Activated B cell treated with CpG ODN at 0.5 μM for 24 hours (primary cell): ENCODE measurements at places on chromosomes 1 and 21.

DNA sequence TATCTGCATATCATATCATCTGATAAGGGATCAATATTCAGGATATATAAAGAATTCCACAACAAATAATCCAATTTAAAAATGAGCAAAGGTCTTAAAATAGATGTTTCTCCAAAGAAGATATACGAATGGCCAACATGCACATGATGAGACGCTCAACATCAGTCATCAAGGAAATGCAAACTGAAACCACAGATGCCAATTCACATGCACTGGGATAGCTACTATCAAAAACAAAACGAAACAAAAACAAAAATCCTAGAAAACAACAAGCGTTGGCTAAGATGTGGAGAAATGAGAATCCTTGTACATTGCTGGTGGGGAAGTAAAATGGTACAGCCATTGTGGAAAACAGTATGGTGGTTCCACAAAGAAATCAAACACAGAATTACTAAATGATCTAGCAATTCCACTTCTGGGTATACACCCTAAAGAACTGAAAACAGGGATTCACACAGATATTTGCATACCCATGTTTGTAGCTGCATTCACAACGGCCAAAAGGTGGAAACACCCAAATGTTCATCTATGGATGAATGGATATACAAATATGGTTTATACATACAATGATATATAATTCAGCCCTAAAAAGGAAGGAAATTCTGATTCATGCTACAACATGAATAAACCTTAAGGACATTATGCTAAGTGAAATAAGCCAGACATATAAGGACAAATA is 79.4 kb downstream of the PCSK9 start:
- no peak for DNase-seq

- no peak for DNase-seq
Observed at GRCh38 chr1:172141341-172141881, 279.1 kb upstream of the C1orf105 start.

DNA sequence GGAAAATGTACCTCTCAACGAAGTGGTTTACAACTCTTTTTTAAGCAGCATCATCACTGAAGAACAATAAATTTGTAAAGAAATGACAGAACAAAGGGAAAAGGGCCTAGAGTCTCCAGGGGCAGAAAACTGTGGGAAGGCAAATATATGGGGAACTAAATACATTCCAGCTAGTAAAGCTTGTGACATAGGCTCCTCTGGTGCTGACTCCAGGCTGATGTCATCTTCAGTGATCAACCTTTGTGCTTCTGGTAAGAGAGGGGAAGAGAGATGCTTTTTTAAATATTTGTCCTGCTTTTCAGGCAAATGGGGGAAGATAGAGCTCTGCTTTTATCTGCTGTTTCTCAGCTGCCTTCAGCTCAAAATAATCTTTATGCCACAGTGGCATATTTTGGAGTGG is 323.2 kb downstream of the LRRIQ3 start:
- no peak for DNase-seq

GRCh38 chr1:6935911-6936690 is 150.8 kb downstream of the CAMTA1 start:
- DNase-seq = no peak

DNA sequence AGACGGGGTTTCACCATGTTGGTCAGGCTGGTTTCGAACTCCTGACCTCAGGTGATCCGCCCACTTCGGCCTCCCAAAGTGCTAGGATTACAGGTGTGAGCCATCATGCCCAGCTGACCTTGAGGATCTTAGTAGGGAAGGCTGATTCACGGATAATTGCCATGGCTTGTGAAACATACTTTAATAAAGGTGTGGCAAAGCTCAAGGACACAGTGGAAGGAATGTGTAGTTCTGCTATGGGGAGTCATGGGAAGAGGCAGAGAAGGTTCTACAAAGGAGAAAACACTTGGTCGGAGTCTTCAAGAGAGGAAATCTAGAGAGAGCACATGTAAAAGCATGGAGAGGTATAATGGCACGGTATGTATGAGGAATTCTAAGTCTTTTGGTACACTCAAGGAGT is 12.7 kb upstream of the PTCH2 start:
- DNase-seq = no peak

DNA sequence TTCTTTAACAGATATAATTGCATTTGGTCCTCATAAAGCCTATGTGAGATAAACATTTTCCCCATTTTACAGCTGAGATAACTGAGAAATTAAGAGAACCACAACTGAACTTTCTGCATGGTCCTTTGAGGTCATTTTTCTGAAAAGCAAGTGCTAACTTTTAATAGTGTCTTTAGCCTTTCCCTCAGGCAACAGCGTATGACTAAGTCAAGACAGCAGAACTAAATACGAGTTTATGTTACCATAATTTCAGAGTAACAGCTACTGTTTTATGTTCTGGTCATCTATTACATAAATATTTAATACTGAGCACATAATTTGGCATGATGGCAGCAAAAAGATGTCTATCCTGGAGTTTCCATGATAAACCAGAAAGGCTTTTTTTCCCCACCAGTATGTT is 95.6 kb downstream of the OLFML2B start:
- DNase-seq = no peak

GRCh38 chr21:18449605-18450550 is 46.3 kb upstream of the TMPRSS15 start:
- DNase-seq = no peak

GRCh38 chr1:30089024-30089430 is 634.4 kb downstream of the MATN1 start:
- DNase-seq = no peak

GRCh38 chr1:26281091-26281958 is 1.4 kb downstream of the SH3BGRL3 start:
- no peak for DNase-seq

GRCh38 chr1:1253314-1253713 is 6.8 kb upstream of the C1QTNF12 start:
- DNase-seq = no peak

DNA sequence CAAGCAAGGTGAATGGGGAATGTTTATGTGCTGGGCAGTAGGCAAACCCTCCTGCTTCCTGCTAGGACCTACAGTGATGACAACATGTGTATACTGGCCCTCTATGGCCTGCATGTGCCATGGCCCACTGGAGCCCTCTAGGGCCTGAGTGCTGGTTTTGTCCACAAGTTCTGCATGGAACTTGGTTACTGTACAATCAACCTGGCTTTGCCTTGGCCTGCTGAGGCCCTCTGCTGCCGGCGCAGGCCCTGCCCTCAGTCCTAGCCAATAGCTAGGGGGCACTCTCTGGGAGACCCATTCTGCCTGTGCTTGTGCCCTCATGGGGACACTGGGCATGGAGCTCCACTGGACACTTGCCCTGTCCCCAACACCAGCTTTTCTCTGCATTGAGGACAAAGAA is 138.6 kb upstream of the NGF start:
- DNase-seq = no peak

DNA sequence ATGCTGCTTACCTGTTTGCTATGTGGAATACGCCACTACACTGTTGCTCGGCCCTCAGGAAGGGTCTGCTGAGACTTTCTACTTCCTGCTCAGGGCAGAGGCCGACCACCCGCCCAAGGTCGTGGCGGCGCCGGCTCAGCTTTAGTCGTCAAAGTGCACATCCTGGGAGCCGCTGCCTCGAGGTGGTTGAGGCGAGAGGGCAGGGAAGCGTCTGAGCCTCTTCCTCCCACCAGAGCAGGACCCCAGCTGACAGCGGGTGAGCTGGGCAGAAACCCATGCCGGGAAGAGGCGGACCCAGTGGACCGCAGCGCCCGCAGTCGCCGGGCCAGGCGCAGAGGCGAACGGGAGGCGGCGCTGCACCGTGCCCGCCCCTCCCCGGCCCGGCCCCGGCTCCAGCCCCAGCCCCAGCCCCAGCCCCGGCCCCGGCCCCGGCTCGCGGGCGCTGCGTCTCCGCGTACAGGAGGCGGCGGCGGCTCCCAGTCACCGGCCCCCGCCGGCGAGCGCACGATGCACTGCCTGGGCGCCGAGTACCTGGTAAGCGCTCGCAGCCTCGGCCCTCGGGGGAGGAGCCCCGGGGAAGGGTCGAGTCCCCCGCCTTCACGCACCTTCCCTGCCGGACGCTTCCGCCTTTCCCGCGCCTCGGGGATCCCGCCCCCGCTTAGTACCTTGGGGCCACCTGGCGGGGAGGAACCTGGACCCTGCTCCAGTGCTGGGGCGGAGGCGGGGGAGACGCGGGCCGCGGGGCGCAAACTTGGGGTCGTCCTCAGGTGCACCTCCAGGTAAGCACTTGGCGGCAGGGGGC is at the start of gene SLC44A3:
Gene SLC44A3 (plus strand): TSS at position 413 of the 802 bp plus-strand sequence. CDS start 95 bp downstream, at position 508.
- no peak for DNase-seq

GRCh38 chr1:178457651-178458050 is 39.1 kb downstream of the CLEC20A start:
- DNase-seq = no peak

DNA sequence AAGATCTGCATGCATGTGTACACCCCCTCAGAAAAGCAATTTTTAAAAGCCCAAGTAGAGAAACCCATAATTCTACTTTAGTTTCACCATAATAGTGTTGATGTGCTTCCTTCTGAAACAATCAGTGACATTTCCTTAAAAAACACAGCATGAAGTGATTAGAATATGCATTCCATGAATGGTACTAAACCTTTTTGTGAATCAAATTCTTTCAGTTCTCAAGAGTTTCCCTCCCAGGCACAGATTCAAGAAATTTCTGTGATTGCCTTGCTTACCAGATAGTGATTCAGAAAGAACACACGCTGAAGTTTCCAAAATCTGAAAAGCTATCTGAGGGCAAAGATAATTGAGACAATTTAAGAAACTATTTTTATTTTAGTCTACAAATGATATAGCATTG is 136.4 kb upstream of the ADGRL2 start:
- DNase-seq = no peak

GRCh38 chr1:29129916-29130315 is 6.2 kb upstream of the TMEM200B start:
- DNase-seq = no peak

DNA sequence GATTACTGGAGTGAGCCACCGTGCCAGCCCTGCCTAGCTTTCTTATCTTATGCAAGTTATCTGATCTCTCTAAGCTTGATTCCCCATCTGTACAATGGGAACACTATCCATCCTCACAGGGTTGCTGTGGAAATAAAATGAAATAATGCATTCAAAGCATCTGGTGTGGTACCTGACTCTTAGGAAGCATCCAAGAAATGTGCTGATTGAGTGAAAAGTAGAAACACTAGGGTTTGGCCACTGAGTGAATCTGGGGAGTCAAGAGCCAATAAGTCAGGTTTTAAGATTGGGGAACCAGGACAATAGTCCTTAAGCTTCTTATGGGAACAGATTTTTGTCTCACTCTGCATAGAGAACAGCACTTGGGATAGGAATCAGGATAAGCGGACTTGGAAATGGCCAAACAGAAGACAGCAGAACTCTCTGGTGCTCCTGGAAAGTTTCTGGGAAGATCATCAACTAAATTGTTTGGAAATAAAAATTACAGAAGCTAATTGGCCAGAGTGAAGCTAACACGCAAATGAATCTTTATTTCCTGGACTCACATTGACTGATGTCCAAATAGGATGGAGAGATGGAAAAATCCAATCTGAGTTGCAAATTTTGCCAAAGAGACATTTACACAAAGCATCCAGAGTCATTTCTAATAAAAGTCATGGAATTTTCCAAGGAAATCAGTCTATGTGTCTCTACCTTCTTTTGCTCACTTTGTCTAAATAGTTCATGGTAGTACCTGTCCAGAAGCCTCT is 3.3 kb downstream of the PAFAH2 start:
- no peak for DNase-seq

DNA sequence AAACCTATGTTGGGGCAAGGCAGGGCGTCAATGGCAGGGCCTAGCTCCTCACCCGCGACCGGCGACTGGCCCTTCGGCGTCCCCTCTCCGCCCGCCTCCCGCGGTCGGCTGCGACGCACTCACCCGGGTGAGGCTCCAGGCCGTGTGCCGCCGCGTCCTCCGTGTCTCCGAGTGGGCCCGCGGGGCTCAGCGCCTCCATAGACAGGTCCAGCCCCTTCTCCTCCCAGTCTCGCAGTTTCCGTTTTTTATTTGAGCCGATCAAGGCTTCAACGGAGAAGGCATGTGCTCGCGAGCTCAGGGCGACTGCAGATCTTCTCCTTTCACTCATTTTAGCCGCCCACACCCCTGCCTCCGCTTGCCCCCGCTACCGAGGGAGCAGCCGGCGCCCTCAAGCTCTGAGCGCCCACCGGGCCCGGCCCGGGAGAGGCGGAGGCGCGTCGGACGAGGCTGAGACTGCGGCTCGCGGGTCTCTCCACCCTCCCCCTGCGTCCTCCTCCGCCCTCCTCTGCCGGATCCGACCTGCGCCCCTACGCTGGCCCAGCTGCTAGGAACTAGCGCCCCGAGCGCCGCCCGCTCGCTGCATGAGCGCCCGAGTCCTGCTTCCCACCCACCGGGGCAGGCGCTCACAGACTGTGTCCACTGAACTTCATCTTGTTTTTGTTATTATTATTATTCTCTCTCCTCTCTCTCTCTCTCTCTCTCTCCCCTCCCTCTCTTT is 516 bp downstream of the TBX15 start:
- no peak for DNase-seq
